Gastrocnemius medialis (tissue), 4 donors: ENCODE measurements at places on chromosomes 1 and 21. TPM values are rescaled to one million over a fixed set of nuclear protein-coding genes. Genes with fewer than 3 reads are reported as not detected.

The LCE1D gene
- total RNA-seq = not detected

The NHLH1 gene
- not detected for total RNA-seq

The HIVEP3 gene
- 1.8 TPM for total RNA-seq

DNA sequence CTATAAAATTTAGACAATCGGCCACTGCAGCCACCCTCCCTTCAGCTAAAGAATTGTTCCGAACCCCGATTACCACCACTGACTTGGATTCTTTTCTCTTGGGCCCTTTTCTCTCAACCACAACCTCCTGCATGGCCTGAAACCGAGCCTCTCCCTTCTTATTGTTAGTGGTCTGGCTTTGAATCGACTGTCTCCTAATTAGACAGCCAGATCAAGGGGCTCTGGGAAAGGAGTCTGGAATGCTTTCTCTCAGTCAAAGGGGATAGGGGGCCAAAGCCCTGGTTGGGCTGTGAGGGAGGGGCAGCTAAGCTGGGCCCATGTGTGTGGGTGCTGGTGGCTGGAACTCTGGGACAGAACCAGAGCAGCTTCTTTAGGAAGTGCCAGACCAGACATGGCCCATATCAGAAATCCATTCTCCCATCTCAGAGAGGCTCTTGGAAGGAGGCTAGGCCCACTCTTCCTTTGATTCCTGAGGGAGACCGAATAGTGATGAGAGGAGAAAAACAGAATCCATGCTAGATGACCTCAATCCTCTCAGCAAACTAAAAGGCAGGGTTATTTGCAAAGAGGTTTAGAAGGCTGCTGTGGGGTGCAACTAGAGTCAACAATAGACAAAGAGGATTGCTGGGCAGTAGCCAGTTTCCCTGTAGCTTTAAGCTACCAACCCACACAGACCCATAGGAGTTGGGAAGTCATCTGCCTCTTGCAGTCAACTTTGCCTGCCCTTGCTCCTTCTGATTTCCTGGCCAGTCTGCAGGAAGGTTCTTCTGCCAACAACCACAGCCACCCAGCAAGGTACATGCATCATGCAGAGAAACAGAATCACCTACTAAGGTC lies 117.6 kb downstream of the AK5 start:
- no peaks in the 10 kb centered on the region for H3K36me3 ChIP-seq
- H3K4me1 ChIP-seq = no peaks in the 10 kb centered on the region
- H3K27me3 ChIP-seq = no peaks in the 10 kb centered on the region
- DNase-seq = no peak
- H3K27ac ChIP-seq = no peak overlapping the region

DNA sequence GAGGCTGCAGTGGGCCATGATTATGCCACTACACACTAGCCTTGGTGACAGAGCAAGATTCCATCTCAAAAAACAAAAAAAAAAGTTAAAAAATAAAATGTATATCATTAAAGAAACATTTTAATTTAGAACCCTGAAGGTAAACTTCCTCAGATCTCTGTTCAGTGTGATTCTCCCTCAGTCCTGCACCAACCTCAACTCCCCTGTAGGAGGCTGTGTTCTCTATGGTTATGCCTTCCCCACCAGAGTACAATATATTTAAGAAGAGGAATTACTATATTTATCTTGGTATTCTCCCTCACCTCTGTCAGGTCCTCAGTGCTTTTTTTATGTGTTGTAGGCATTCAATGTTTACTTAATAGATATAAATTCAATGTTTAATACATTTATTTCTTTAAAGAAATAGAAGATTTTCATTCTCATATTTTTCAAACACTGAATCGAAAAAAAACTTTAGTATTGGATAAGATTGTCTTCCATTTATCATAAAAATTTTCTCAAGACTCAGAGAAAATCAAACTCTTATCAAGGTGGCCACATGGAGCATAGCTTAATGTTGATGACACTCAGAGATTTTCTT lies 4.8 kb upstream of the LRRC8B start:
- DNase-seq = no peak
- no peaks in the 10 kb centered on the region for H3K27me3 ChIP-seq
- H3K27ac ChIP-seq = no peak overlapping the region
- H3K4me1 ChIP-seq = peaks cover 9% of the 10 kb centered on the region

DNA sequence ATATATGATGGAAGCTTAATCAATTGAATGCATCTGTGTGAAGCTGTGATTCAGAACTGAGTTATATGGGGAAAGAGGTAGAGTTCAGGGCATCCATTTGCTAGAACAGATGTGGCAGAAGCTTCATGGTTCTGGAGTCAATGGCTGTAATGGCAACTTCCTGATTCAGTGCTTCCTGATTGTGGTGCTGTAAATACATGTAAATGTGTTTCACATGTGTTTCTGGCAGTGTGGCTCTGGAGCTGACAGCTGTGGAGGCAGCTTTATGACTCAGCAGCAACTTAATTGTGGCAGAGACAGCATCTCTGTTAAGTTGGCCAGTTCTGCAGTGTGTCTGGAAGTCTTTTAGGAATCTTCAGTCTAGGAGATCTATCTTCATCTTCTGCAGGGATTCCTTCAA lies 226.6 kb upstream of the ZRANB2 start:
- H3K27ac ChIP-seq = no peak overlapping the region
- no peaks in the 10 kb centered on the region for H3K27me3 ChIP-seq
- DNase-seq = no peak
- H3K4me1 ChIP-seq = no peaks in the 10 kb centered on the region
- no peaks in the 10 kb centered on the region for H3K36me3 ChIP-seq

DNA sequence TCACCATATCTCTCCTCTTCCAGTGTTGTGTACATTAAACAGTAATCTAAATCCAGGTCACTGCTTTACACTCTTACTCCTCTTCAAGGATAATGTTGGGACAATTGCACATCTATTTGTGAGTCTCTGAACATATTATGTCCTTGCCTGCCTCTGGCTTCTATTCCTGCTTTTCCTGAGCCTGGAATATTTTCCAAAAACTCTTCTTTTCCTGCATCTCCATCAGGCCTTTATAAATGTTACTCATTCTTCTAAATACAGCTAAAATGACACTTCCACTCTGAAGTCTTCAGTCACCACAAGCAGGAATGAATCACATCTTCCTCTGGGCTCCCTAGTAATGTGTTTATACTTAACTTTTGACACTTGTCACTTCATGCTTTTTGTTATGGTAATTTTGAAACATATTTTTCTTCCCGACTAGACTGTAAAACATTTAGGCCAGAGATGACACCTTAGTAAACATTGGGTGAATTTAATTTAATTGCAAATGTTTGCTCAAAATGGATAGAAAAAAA lies 396.0 kb downstream of the LRRIQ3 start:
- no peaks in the 10 kb centered on the region for H3K36me3 ChIP-seq
- H3K4me3 ChIP-seq = no peak overlapping the region
- no peaks in the 10 kb centered on the region for H3K27me3 ChIP-seq
- DNase-seq = no peak

DNA sequence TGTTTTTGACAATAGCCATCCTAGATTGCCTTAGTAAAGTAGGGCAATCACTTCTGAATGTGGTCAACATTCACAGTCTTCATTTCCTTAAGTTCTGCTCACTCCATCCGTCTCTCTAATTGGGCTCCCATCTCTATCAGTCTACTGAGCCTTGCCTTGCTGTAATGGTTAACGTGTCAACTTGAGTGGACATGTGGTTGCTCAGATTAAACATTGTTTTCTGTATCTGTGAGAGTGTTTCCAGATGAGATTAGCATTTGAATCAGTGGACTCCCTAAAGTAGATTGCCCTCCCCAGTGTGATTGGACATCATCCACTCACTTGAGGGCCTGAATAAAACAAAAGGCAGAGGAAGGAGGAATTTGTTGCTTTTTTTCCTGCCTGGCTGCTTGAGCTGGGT lies 26.4 kb downstream of the C1orf216 start:
- DNase-seq = no peak
- no peaks in the 10 kb centered on the region for H3K4me1 ChIP-seq
- H3K27me3 ChIP-seq = peaks cover 7% of the 10 kb centered on the region
- H3K36me3 ChIP-seq = no peaks in the 10 kb centered on the region
- H3K4me3 ChIP-seq = no peak overlapping the region

DNA sequence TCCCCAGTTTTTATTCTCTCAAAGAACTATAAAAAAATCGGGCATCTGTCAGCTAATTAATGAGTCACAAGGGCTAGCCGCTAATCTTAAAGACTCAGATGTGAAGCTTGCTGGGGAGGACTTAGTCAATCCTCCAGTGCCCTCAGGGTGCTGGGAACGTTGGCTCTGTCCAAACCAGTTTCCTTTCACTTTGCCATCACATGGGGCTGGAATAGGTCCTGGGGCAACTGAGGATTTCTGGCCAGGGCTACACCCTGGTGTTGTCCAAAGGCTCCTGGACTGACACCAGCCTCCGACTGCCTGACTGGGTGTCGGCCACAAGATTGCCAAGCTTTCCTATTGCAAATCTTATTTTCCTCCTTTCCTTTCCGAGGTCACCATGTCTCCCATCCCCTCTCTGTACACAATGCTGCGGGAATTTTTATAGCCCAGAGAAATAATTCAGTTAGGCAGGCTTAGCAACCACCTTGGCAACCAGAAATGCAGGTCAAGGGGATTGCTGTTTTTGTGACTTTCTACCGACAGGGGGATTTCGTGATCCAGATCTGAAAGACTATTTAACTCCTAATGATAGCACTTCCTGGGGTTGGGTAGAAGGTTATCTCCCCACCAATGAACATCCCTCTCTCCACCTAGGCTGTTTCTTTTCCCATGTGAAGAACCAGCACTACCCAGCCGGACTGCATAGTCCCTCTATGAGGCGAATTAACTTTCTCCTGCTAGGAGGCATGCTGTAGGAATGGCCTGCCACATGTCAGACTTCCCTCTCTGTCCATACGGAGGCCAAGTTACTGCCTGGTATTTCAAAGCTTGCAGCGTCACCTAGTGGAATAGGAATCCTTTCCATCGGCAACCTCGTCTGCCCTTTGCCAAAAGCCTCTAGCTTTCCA lies 29.9 kb upstream of the CTBS start:
- no peaks in the 10 kb centered on the region for H3K27me3 ChIP-seq
- no peaks in the 10 kb centered on the region for H3K4me1 ChIP-seq
- H3K4me3 ChIP-seq = peak overlapping the region; percentile 30
- no peaks in the 10 kb centered on the region for H3K36me3 ChIP-seq
- peak; percentile 15 for DNase-seq

DNA sequence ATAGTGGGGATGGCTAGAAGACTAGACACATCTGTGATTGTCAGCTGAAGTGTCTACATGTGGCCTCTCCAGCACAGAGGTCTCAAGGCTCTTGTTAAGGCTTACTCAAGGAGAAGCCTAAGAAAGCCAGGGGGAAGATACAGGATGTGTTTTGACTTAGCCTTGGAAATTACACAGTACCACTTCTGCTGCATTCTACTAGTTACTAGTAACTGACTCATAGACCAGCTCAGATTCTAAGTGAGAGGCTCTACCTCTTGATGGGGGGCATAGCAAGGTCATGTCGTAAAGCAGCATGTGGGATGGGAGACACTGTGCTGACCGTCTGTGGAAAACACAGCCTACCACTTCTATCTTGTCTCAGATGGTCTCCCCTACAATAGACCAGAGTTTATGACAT lies 99.5 kb downstream of the UBE2U start:
- no peak for DNase-seq
- H3K4me3 ChIP-seq = no peak overlapping the region
- H3K27ac ChIP-seq = no peak overlapping the region
- no peaks in the 10 kb centered on the region for H3K27me3 ChIP-seq
- no peaks in the 10 kb centered on the region for H3K36me3 ChIP-seq
- H3K4me1 ChIP-seq = no peaks in the 10 kb centered on the region

DNA sequence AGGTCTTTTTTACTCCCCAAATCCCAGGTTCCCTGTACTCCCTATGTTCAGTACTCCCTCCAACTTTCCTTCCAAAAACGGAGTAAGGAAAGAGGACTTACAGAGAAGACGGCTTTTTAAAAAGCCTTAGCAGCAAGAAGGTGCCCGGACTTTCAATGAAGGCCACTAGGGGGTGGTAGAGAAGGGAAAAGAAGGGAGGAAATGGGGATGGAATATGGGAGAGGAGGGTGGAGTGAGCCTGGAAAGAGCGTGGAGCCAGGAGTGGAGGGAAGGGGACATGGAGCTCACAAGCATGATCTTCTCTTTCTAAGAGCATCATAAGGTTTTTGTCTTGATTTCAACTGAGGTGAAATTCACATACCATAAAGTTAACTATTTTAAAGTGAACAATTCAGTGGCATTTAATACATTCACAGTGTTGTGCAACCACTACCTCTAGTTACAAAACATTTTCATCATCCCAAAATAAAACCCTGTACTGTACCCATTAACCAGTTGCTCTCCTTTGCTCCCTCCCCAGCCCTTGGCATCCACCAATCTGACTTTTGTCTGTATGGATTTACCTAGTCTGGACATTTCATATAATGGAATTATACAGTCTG lies 129.9 kb downstream of the ZNF281 start:
- no peak overlapping the region for H3K27ac ChIP-seq
- no peak overlapping the region for H3K4me3 ChIP-seq
- H3K36me3 ChIP-seq = no peaks in the 10 kb centered on the region
- no peak for DNase-seq
- H3K27me3 ChIP-seq = no peaks in the 10 kb centered on the region
